ENCODE measurements at places on chromosomes 5 and 9.

DNA sequence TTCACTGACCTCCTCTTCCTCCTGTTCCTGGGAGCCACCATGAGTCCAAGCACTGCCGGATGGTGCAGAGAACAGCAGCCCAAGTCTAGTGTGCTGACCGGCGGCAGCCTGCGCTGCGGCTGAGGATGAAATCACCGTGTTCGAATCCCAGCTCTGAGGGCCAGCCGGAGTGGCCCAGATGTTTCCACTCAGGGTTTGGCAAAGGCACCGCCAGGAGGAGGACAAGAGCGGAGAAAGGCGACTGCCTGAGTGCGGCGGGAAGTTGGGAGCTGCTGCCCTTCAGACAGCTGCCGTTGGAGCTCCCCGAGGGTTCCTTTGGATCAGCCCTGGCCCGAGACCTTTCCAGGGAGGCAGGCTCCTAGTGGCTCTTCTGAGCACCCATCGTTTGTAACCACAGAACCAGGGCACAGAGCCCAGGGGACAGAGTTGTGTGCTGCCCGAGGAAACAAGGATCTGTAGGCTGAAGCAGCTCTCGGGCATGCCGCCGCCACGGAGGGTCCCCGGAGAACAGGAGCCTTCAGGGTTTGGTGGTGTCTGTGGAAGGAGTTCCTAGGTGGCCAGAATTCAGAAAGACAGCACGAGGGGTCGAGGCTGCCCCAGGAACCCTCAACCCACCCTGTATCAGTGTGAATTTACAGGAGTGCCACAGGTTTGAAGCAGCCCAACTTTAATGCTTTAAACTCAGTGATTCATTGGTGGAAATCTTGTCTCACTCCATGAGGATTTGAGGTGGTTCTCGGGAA, 115.6 kb upstream of the COL5A1 start:
- no peak for DNase-seq

- DNase-seq = no peak
These were observed 112.7 kb upstream of the CLINT1 start for GRCh38 chr5:157971571-157972216.

DNA sequence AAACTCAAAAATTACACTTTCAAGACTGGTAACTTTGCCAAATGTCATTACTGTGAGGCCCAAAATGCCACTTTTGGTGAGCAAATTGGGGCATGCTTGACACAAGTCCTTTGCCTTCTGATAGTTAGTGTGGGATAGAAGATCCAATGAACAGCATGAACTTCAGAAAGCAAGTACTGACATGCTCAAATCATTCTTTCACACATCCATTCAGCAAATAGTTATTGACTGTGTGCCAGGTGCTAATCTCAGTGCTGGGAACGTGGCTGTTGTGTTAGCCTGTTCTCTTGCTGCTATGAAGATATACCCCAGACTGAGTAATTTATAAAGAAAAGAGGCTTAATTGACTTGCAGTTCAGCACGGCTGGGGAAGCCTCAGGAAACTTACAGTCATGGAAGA, 247.0 kb downstream of the CHSY3 start:
- no peak for DNase-seq

DNA sequence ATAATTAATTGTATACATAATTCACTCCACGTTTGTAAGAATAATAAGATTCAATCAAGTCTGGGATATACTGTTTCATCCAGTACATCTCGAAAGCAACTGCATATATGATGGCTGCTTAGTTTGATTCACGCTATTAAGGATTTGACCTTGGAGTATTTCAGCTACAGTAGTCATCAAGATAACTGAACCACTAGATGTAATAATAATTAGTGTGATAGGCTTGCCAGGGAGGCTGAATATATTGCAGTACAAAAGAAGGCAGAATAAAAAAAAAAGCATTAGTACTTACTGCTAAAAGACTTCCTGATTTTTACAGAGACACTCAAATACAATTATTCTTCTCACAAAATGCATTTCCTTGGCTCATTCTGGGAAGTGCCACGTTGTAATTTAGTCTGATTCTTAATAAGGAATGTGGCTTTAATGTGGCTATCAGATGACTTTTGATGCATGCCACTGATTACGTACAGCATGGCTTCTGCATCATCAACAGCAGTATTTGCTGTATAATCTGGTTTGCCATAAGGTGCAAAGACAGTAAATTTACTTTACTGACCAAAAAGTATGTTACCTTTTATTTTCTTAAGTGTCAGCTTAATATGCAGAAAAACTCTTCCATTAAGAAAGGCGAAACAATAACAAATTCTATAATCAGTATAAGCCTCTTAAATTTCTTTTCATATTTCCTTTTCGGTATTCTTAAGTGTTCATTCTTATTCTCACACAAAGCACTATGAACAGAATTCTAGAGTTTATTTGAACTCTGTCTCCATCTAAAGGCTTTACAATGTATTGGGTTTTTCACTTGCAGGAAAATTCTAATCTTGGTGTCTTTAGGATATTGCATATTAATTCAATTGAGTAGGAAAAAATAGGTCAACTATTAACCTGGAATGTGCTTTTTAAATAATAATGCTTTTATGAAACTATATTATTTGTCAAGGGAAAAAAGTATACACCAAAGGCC, 166.4 kb downstream of the SLF1 start:
- no peak for DNase-seq

GRCh38 chr9:20297646-20298084, 324.6 kb downstream of the MLLT3 start:
- DNase-seq = no peak

DNA sequence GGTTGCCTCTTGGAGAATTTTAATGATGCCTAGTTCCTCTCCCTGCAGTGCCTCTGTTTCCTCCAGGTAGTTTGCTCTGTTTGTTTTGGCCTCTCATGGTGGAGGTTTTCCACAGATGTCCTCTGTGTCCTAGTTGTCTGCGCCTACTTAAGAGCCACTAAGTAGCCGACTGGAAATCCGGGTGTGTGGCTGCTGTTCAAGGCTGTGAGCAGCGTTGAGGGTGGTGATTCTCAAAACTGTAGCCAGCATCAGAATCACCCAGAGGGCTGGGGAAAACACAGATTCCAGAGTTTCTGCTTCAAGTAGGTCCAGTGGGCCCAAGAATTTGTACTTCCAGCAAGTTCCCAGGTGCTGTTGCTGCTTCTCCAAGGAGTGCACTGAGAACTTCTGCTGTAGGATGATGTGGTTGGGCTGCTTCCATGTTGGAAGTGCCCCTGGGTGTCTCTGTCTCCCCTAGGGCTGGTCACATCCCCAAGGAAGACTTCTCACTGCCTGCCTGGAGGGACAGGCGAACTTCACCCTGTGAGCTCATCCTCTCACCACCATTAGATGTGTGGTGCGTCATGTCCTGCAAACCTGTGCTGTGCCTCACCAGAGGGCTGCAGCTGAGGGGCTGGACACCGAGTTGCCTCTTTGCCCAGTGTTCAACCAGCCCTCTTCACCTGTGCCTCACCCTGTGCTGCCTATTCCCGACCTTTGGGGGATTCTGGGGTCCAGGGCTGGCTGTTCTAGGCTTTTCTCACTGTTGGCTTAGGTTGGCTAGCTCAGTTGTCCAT, 34.8 kb downstream of the SECISBP2 start:
- DNase-seq = no peak

DNA sequence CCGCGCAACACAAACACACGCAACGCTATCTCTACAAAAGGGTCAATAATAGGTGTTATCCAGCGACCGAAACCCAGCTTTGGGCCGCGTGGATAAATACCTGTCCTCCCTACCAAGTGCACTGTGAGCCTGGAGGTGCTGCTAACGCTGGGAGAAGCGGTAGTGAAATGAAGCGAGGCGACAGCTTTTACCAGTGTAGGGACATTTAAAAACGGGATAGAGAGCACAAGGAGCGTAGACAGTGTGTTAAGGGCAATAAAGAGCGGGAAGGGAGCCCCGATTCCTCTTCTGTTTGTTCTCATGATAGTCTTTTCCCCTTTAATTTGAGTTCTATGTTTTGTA, 421 bp upstream of the DEPDC1B start:
- no peak for DNase-seq

- DNase-seq = no peak
These were observed 382.6 kb upstream of the DAP start for GRCh38 chr5:11143456-11144267.

GRCh38 chr5:155128786-155129512, 115.4 kb downstream of the KIF4B start:
- DNase-seq = no peak

- DNase-seq = peak; percentile 92
These were observed at the start of gene LMNB1 for GRCh38 chr5:126776499-126777256. TSS of gene LMNB1 (plus strand) at chr5:126777136. CDS start at chr5:126777509, 373 bp downstream.

DNA sequence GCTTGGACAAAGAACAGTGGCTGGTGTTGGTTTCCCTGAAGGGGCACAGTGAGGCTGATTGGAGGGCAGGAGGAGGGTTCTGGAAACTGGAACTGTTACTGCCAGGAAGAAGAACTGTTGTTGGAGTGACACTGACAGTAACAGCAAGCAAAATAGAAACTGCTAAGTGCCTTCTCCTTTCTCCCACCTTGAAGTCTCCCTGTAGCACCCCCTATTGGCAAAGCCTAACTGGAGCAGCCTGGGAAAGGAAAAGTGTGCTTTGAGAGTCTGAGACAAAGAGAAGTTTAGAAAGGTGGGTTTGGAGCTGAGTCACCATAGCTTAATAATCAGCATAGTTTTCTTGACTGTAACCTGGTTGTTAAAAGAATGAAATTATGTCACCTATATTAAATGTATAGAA, 2.5 kb upstream of the TMEM174 start:
- no peak for DNase-seq

DNA sequence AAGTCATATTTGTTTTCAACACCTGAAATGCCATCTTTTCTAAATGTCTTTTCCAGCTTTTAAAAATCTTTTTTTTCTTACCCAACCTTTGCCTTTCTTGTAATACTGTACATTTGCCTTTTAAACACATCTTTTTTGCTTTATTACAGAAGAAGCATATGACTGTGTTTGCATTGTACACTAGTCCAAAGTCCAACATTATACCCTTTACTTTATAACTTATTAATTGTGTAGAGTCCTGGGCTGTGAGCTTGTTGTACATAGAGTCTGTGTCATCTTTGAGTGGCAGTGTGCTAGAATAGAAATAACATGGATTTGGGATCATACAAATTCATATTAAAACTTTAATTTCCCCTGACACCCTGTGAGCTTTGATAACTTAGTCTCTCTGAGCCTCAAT, 23.7 kb downstream of the CWC27 start:
- no peak for DNase-seq

DNA sequence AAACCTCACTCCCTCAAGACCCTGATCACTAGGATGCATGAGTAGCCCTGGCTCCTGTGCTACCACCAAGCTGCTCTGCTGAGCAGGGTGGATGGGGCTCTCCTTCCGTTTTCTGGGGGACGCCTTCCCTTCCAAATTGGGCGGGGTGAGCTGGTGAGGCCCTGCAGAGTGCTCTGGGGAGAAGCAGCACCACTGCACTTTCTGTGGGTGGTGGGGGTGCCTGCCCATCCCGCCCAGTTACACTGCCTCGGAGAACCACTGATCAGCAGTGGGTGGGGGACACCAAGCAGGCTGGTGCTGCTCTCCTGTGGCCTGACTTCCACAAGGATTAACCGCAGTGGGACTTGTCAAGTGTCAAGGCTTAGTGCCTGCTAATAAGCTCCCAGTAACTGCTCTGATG, 19.0 kb downstream of the GFPT2 start:
- DNase-seq = no peak

DNA sequence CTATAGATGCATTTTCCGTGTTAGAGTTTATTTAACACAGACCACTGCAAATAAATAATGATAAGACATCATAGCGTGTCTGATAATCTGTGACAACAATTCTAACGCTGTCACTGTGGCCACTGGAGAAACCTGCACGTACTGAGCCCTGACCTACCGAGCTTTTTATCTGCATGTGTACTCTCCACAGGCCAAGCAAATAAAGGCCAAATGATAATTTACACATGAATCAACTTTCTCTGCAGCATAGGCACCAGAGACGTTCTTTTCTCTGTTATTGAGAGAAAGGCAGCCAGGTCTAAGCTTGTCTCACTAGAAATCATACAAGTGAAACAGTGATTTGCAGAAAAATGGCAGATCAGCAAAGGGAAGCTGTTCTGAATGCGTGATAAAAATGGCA, 75.8 kb downstream of the POU5F2 start:
- DNase-seq = no peak

- DNase-seq = no peak
These were observed 45.6 kb downstream of the TRIO start for GRCh38 chr5:14188778-14189177.

DNA sequence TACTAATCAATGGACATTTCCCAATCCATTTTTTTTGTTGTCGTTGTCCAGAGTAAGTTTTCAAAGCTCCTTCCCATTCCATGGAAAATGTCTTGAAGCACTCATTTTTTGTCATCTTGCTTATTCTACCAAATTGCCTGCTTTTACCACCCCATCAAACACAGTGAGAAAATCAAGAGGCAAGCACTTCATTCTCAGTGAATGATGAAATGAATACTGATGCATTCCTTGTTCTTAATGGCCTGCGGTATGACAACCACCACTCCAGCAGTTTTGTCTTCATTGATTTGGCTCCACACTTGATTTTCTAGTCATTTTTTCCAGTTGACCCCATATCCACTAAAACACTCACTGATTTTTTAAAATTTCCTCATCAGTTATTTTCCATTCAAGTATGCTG, 193.5 kb upstream of the ANKH start:
- DNase-seq = no peak

DNA sequence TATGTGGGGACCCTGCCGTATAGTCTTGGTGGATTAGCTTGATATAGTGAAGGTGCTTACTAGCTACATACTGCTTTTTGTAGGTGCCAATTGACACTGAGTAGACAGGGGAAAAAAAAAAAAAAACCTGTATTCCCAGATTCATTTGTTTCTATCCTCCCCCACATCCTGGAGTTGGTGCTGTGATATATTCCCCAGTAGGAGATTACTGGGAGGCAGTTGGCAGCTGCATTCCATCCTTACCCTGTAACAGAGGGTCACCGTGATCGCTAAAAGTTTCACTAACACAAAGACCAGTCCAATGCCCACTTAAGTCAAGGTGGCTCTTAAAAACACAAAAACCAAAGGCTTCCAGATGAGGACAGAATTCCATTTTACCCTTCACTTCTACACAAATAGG, 27.4 kb upstream of the TOMM5 start:
- no peak for DNase-seq

GRCh38 chr9:109602987-109603386, 104.9 kb upstream of the PTPN3 start:
- DNase-seq = no peak

GRCh38 chr9:122091682-122092592, 1.2 kb downstream of the TTLL11 start:
- no peak for DNase-seq

DNA sequence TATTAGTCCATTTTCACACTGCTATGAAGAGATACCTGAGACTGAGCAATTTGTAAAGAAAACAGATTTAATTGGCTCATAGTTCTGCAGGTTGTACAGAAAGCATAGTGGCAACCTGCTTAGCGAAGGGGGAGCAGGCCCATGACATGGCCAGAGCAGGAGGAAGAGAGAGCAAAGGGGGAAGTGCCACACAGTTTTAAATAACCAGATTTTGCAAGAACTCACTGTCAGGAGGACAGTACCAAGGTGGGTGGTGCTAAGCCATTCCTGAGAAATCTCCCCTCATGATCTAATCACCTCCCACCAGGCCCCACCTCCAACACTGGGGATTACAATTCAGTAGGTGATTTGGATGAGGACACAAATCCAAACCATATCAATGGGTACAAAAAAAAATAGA, 16.8 kb upstream of the PCSK5 start:
- no peak for DNase-seq

GRCh38 chr5:2010940-2011339, 128.2 kb upstream of the IRX4 start:
- no peak for DNase-seq

Measured in activated effector memory CD4-positive, alpha-beta T cell treated with Interleukin-2 at 50 U/mL for 16 hours (primary cell).